ENCODE measurements at places on chromosomes 2 and 18. TPM values are rescaled to one million over a fixed set of nuclear protein-coding genes. Genes with fewer than 3 reads are reported as not detected.

ONECUT2 gene
- total RNA-seq: not detected

CNNM3 gene
- 5.0 TPM for total RNA-seq

- no peak overlapping the region for H3K4me3 ChIP-seq
- H3K36me3 ChIP-seq: no peaks in the 10 kb centered on the region
- DNase-seq: no peak
- H3K27ac ChIP-seq: no peak overlapping the region
- peaks cover 8% of the 10 kb centered on the region for H3K27me3 ChIP-seq
These were observed 53.8 kb upstream of the SLC66A3 start for GRCh38 chr2:11101430-11101829.

DNA sequence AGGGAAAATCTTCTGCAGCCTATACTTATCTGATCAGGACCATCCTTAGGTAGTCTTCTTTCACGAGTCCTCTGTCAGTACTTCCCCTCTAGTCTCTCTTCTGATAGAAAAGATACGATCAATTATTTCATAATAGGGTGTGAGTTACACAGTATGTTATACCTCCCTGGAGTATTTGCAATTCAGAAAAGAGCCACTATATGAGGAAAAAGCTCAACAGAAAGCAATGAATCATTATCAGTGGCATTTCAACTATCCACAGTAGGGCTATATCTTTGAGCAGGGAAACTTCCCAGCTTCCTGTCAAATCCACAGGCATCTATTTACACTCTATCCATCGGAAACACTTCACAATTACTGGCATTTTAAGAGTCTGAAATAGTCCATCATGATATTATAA is 105.3 kb upstream of the ACVR2A start:
- no peaks in the 10 kb centered on the region for H3K27me3 ChIP-seq
- H3K36me3 ChIP-seq: no peaks in the 10 kb centered on the region
- no peak overlapping the region for H3K27ac ChIP-seq
- peaks cover 11% of the 10 kb centered on the region for H3K4me1 ChIP-seq

GRCh38 chr2:174334781-174335251 is at the start of gene SP9:
SP9 (plus strand) TSS chr2:174334954; CDS start chr2:174335093, 139 bp downstream.
- no peak within 1 kb of the TSS for H3K27ac ChIP-seq
- no peaks in the 10 kb centered on the region for H3K36me3 ChIP-seq
- DNase-seq: peak; percentile 77
- peaks cover 38% of the 10 kb centered on the region for H3K27me3 ChIP-seq
- peak within 1 kb of the TSS; percentile 74 for H3K4me3 ChIP-seq

DNA sequence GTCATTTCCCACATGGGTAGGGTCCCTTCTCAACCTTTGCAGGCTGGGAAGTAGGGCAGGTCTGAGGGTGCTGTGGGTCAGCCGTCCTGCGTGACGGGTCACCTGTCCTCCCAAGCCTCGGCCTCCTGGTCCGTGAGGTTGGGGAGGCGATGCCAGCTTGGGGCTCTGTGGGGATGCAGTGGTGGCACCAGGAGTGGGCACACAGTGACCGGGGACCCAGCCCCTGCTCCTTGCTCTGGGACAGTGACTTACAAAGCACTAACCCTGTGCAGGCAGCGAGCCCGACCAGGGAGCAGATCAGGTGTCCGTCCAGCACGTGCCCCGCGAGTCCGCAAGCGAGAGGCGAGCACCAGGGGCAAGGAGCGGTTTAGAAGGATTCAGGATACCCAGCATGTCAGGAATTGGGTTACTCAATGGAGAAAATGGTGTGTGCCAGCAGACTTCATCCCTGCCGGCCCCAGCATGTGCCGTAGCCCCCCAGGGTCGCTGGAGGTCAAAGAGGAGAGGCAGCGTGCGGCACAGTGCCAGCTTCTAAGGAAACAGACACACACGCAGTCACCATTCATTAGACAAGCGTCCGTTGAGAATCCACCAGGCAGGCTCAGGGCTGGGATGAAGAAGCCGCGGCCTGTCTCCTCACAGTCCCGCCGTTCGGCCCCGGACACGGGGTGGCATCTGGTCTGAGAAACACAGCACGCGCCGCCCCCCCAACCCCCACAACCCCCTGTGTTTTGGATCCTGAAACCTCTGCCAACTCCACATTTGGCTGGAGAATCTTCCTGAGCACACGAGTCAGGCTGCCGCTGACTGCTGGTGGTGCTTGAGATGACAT is 11.7 kb downstream of the COLEC11 start:
- H3K4me1 ChIP-seq: no peaks in the 10 kb centered on the region
- DNase-seq: no peak
- peaks cover 8% of the 10 kb centered on the region for H3K27me3 ChIP-seq
- H3K36me3 ChIP-seq: no peaks in the 10 kb centered on the region
- no peak overlapping the region for H3K4me3 ChIP-seq

DNA sequence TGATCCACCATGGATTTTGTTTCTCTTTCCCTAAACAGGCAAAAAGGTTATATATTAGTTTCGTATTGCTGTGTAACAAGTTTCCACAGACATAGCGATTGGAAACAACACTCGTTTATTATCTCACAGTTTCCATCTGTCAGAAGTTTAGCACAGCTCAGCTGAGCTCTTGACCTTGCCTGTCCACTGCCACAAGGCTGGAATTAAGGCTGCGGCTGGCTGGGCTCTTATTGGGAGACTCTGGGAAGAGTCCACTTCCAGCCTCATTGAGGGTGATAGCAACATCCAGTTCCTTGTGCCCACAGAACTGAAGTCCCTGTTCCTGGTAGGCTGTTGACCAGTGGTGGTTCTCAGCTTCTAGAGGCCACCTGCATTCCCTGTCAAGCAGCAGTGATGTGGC is 120.4 kb downstream of the TPGS2 start:
- no peaks in the 10 kb centered on the region for H3K36me3 ChIP-seq
- H3K4me1 ChIP-seq: peaks cover 28% of the 10 kb centered on the region
- no peak overlapping the region for H3K27ac ChIP-seq
- no peak for DNase-seq
- H3K4me3 ChIP-seq: no peak overlapping the region

DNA sequence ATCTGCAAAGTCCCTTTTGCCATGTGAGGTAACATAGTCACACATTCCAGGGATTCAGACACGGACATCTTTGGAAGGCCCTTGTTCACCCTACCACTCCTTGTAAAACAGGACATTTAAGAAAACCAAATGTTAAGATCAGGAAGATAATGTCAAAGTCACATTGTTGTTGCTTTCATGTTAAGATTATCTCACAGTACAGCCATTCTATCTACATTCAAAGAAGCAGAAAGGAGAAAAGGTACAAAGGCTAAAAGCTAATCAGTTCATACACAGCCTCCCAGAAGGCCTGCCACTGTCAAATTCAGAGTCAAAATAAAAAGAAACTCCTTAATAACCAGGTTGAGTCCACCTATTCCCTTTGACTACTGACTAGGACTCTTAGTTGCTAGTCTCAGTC is 573.7 kb downstream of the ARHGAP15 start:
- H3K4me3 ChIP-seq: no peak overlapping the region
- no peaks in the 10 kb centered on the region for H3K27me3 ChIP-seq
- H3K27ac ChIP-seq: no peak overlapping the region
- no peak for DNase-seq

- H3K4me1 ChIP-seq: no peaks in the 10 kb centered on the region
- no peak overlapping the region for H3K4me3 ChIP-seq
- H3K36me3 ChIP-seq: no peaks in the 10 kb centered on the region
- no peak for DNase-seq
These were observed 13.4 kb upstream of the SEMA4C start for GRCh38 chr2:96883306-96883705.

- H3K36me3 ChIP-seq: peaks cover 30% of the 10 kb centered on the region
- no peaks in the 10 kb centered on the region for H3K4me1 ChIP-seq
These were observed 52.9 kb downstream of the PXDN start for GRCh38 chr2:1691366-1691765.

- H3K4me1 ChIP-seq: no peaks in the 10 kb centered on the region
- H3K4me3 ChIP-seq: no peak overlapping the region
- DNase-seq: no peak
- no peaks in the 10 kb centered on the region for H3K36me3 ChIP-seq
These were observed 5.2 kb downstream of the GALR1 start for GRCh38 chr18:77254711-77255405.

DNA sequence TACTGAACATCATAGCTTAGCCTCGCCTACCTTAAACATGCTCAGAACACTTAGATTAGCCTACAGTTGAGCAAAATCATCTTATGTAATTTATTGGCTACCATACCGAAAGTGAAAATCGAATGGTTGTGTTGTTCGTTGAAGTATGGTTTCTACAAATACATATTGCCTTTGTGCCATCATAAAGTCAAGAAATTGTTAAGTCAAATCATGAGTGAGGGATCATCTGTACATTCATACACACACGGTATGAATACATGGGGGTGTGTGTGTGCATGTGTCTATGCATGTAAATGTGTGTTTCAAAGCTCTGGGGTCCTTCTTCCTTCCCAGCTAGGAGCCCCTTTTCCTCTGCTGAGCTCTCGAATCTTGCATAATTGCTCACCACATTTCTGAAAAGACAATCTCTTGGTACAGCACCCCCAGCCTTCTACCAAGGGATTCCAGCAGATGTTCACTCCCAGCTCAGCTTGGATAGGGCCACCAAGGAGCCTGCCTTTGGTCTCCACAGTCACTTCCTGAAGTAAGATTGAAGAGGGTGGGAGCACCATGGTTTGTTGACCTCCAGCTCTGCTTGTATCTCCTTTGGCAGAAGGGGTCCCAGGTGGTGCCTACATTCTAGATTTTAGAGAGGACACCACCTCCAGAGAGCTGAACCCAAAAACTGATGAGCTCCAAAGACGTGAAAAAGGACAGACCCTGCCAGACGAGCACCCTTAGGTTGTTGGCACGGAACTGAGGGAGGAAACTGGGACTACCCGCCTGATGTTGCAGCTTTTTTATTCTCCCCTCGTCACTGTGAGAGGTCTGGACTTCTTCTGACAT is 33.2 kb upstream of the CYP1B1 start:
- peaks cover 29% of the 10 kb centered on the region for H3K4me1 ChIP-seq
- H3K27me3 ChIP-seq: no peaks in the 10 kb centered on the region
- no peak for DNase-seq
- H3K27ac ChIP-seq: peak overlapping the region; percentile 34
